ENCODE measurements at places on chromosomes 6 and 20. TPM values are rescaled to one million over a fixed set of nuclear protein-coding genes. Genes with fewer than 3 reads are reported as not detected.

The VWA7 gene
- 9.8 TPM for total RNA-seq

The FAM83D gene
- 128 TPM for total RNA-seq

The SLCO4A1 gene
- 36.2 TPM for total RNA-seq

- no peak overlapping the region for H3K4me3 ChIP-seq
- H3K27ac ChIP-seq = no peak overlapping the region
- no peak for DNase-seq
- no peaks in the 10 kb centered on the region for H3K36me3 ChIP-seq
- H3K4me1 ChIP-seq = peaks cover 35% of the 10 kb centered on the region
Measured at GRCh38 chr6:121434037-121434770, 1.2 kb upstream of the GJA1 start.

DNA sequence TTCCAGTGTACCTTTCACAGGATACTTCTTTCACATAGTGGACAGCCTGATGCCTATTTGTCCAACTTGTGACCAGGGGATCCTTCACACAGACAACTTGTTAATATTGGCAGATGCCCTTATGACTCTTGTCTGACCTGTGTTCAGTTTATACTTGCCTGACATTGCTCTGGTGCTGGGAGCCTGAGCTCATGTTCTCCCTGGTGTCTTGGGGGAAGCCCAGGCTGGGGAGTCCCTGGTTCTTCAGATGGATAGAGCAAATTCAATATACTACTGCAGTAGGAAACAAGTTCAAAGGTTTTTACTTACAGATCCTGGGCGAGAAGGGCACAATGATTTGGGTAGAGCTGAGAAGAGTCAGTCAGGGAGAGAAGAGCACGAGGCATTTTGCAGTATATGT, 76.1 kb downstream of the NKAIN2 start:
- H3K27ac ChIP-seq = no peak overlapping the region
- no peaks in the 10 kb centered on the region for H3K36me3 ChIP-seq
- no peak for DNase-seq
- H3K4me1 ChIP-seq = no peaks in the 10 kb centered on the region
- no peak overlapping the region for H3K4me3 ChIP-seq

DNA sequence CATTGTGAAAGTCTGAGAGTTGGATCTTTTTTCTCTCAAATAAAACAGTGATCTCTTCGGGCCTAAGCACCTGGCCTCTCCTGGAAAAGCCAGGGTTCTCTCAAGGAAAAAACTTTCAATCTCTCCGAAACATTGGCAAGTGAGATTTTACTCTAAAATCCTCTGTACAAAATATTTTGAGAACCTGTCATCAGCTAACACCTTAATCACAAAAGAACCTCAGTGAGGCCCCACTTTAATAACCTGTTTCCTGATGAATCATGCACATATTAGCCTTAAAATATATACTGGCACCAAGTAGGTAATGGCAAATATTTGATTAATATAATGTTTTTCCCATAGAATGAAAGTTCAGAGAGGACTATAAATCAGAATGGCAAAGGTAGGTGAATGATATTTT, 177.9 kb downstream of the FRK start:
- H3K4me3 ChIP-seq = no peak overlapping the region
- H3K36me3 ChIP-seq = no peaks in the 10 kb centered on the region
- no peak for DNase-seq
- no peaks in the 10 kb centered on the region for H3K4me1 ChIP-seq
- H3K27ac ChIP-seq = no peak overlapping the region

- H3K4me1 ChIP-seq = peaks cover 73% of the 10 kb centered on the region
- peak overlapping the region; percentile 70 for H3K27ac ChIP-seq
- no peaks in the 10 kb centered on the region for H3K27me3 ChIP-seq
- H3K4me3 ChIP-seq = no peak overlapping the region
Measured at GRCh38 chr6:108944071-108944470, 95.8 kb downstream of the ARMC2 start.

DNA sequence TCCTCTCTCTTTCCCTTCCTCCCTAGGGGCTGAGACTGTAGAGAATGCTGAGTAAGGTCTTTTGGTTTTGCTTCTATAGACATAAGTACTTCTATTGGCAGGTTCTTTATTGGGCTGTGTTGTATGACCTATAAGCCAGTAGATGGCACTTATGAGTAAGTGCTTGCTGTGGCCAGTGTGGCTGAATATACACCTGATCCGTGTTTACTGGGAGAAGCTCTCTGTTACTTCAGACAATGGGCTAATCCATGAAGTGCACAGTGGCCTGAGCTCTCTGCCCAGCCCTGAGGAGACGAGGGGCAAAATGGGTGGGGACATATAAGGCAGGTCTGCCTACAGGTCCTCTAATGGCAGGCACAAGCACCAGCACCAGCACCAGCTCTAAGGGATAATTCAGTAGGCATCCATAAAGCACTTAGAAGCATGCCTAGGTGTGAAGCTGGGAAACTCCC, 610.3 kb downstream of the RNF144B start:
- no peak overlapping the region for H3K27ac ChIP-seq
- H3K4me3 ChIP-seq = no peak overlapping the region
- H3K36me3 ChIP-seq = no peaks in the 10 kb centered on the region
- DNase-seq = peak; percentile 64
- H3K27me3 ChIP-seq = no peaks in the 10 kb centered on the region

DNA sequence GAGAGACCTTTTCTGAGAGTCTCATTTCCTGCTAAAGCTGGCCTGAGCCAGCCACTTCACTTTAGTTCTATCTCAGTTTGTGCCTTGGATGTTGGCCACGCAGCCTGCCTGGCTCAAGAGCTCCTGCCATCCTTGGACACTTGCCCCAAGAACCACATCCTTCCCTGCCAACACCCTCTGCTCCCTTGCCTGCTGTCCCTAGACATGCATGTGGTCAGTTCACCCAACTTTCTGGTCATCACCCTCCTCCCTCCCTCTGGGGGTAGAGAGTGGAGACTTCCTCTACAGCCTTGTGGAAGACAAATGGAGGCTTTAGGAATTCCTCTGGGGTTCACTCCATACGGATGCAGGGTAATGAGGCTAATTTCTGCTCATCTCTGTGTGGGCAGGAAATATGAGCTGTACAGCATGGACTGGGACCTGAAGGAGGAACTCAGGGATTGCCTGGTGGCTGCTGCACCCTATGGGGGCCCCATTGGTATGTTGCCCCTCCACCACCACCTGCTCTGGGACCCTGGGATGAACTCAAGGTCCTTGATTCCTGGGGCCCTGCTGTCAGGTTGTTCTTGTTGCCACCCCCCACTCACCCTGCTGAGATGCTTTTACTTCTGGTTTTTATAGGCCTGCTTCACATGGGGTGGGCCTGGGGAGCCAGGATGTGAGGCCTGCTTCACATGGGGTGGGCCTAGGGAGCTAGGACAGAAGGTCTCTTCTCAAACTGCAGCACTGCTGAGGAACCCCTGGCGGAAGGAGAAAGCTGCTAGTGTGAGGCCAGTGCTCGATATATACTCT, 13.8 kb upstream of the PTPRA start:
- DNase-seq = no peak
- no peak overlapping the region for H3K27ac ChIP-seq
- no peak overlapping the region for H3K4me3 ChIP-seq
- no peaks in the 10 kb centered on the region for H3K4me1 ChIP-seq
- no peaks in the 10 kb centered on the region for H3K27me3 ChIP-seq
